AG20443 (cell line): ENCODE measurements at places on chromosomes 13 and 19.

GRCh38 chr13:33763021-33763420 lies 54.9 kb upstream of the RFC3 start:
- no peak for DNase-seq

GRCh38 chr19:50497022-50497405 lies 14.0 kb downstream of the JOSD2 start:
- DNase-seq, result no peak

DNA sequence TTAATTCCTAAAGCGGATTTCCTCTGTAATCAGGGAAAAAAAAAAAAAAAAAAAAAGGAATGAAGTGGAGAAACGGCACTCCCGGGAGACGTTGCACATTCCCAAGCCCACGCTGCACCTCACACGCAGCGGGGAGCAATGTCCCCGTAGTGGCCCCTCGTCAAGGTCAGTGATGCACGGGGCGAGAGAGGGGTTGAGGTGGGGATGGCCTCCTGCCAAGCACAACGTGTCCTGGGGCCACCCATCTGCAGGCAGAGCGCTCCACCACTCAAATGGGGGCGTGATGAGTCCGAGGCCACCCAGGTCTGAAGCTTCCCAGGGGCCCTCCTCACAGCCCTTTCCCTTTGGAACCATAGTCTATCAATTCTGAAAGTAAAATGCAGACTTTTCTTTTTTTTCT lies 15.1 kb downstream of the PLK5 start:
- DNase-seq, result no peak

- peak; percentile 91 for DNase-seq
Measured at GRCh38 chr19:11203194-11204075, 6.1 kb upstream of the KANK2 start.

DNA sequence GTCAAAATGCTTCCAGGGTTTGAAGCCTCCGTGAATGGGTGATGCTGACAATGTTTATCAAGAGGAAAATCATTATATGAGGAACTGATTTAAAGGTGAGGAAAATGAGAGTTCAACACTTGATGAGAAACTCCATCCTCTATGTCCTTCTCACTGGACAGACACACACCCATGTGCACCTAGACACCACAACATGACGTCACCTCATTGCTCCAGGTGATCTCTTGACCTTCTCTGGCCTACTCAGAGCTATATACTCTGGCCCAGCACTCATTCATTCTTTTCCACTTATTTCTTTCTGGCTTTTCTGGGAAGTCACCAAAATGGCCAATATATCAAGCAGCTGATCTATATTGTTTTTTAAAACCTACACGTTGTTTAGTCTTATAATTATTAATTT lies 778.7 kb upstream of the PCDH20 start:
- no peak for DNase-seq

DNA sequence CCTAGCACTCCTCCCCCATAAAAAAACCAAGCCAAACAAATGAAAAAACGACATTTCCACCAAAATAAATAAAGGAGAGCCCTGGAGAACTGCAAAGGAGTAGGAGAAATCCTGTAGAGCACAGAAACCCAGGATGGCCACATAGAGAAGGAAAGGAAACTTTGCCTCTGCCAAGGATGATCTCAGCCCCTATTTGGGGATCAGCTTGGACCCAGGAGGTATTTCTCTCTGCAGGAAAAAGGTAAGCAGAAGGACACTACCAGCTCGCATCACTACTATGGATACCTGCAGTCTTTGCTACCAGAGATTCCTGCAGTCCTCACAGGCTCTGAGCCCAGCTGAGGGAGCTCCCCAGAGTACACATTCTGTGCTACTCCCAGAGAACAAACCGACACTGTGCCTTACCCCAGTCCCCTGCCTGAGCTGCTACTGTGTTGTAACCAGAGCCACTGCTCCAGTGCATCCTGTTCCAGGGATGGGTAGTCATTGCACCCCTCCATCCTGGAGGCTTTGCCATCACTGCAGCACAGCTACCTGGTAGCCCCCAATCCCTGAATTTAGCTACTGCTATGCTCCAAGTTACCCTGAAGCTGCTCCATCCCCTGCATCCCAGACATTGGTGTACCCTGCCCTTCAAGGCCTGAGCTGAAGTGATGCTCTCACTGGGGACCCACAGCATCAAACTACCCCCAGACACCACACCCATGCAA lies 41.7 kb downstream of the VWA8 start:
- DNase-seq, result no peak

GRCh38 chr19:531753-532560 lies at the start of gene CDC34:
Gene CDC34 (plus strand): TSS chr19:531760. CDS start chr19:531932, 172 bp downstream.
- peak; percentile 39 for DNase-seq
